Upper lobe of right lung (tissue), 1 donor: ENCODE measurements at places on chromosomes 3 and 15. TPM values are rescaled to one million over a fixed set of nuclear protein-coding genes. Genes with fewer than 3 reads are reported as not detected.
A peak's percentile ranks its signal among the peaks of the same experiment; 100 is the strongest.

DNA sequence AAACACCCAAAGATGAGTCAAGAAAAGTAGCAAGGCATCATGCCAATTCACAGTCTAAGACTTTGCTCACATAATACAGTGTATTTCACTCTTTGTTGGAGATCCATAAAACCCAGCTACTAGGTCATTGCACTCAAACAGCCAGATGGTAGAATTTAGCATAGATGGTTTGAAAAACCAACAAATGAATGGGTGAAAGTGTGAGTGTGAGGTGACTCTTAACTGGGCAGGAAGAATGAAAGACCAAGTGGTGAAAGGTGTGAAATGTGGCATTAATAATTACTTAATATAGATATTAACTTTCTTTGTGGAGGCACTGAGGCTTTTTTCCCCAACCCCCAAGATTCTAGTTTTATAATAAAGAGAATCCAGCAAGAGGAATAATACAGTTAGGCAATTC, 159.5 kb downstream of the SQOR start:
- no peak for DNase-seq

DNA sequence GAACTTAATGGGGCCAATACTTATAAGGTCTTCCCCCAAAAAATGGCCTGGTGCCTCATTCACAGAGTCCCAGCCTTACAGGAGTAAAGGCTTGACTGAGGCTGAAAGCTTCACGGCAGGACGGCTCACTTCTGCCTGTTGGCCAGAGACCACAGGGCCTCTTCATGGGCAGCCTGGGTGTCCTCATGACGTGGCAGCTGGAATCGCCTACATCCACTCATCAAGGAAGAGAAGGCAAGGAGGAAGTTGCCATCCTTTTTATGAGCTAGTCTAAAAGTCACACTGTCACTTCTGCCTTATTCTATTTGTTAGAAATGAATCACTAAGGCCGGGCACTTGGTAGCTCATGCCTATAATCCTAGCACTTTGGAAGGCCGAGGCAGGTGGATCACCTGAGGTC, 89.3 kb upstream of the DGKG start:
- no peak for DNase-seq

DNA sequence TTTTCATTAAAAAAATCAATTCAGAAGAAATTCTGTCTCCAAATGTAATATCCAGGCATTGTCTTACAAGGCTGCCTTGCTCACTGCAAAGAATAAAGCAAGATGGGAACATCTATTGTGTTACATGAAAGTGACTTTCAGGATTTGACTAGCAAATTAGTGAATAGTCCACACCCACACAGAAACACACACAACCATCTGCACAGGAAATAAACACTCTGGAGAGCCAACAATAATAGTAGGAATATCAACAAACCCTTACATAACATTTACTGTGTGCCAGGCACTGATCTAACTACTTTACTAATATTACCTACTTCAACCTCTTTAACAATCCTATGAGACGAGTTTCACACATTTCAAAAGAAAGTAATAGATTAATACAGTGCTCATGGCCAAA, 28.9 kb upstream of the ZNF385D start:
- no peak for DNase-seq

GRCh38 chr3:13124631-13125030, 51.4 kb upstream of the IQSEC1 start:
- DNase-seq: peak; percentile 40

TMC3 gene
- total RNA-seq: not detected

MCTP2 gene
- 35.3 TPM for total RNA-seq

GNB4 gene
- 56.6 TPM for total RNA-seq

POLQ gene
- total RNA-seq: 0.55 TPM

SEC62 gene
- 157 TPM for total RNA-seq
